Activated CD4-positive, alpha-beta memory T cell treated with anti-CD3 and anti-CD28 coated beads, Interleukin-2, amount 10 ng/mL, durations not matched to agents 7 days and 5 days (primary cell): ENCODE measurements at places on chromosomes 7 and 10.

DNA sequence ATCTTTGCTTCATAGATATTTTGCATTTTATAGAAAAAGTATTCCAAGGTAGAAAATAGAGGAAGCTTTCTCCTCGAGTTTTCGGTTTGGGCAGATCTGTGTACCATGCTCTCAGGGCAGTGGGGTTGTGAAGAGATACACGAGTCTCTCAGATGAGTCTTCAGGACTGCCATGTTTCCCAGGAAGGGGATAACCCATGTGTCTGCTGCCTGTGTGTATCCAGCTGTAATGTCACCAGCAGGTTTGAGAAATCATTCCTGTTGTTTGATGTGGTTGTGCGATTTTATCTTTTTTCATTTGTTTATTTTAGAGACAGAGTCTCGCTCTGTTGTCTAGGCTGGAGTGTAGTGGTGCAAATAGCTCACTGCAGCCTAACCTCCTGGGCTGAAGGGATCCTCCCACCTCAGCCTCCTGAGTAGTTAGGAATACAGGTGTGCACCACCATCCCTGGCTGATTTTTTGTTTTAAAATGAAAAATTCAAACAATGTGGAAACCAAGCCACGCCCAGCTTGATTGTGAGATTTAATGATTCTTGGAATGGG is 48.9 kb downstream of the SNX10 start:
- no peak for DNase-seq

GRCh38 chr7:147079921-147080420 is 963.4 kb downstream of the CNTNAP2 start:
- no peak for DNase-seq

DNA sequence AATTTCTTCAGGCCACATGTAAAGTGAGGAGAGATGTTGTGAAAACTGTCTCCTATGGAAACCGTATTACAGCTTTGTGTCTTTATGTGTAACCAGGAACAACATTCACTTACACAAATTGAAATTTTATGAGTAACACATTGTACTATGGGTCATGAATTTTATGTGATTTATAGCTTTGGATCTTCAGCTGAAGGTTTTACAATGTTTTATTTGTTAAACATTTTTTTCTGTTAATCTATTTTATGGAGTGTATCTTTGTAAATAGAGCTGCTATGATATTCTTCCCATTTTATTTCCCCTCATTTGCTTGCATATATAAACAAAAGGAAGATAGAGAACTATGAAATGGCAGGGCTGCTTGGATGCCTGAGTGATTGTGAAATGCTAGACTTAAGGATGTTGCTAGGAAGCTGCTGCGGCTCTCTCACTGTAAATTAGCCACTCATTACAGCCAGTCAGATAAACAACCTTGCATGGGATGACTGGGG is 104.5 kb upstream of the PCLO start:
- no peak for DNase-seq

DNA sequence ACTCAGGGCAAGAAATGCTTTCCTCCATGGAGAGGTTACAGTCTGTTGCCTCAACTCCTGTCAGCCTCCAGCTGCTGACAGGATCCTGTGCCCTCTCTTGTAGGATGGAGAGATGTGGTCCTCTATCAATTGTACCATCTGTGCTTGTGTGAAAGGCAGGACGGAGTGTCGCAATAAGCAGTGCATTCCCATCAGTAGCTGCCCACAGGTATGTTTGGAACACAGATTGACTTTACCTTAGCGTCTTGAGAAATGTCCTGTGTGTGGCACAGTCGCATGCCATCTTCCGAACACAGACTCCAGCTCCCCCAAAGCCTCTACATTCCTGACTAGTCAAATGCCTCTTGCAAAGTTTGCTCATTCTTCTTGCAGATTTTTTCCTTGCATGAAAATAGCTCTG is 152.6 kb downstream of the BMPER start:
- DNase-seq = no peak

DNA sequence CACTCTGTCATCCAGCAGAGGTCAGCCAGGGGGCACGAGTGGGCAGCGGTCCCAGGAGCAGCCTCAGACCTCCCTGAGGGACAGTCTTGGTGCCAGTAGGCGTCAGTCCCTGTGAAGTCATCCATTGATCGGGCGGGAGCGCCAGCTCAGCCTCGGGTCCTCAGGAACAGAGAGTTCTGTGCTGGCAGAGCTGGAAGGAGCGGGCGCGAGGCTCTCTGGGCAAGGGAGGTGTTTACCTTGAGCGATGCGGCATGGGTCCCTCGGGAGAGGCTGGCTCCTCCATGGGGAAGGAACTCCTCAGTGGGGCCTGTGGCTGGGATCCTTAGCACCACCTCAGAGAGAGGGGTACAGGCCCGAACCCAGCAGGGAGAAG is 101.1 kb upstream of the PPIF start:
- no peak for DNase-seq
